GF-D8 (cell line): ENCODE measurements at places on chromosomes 6 and 20.

DNA sequence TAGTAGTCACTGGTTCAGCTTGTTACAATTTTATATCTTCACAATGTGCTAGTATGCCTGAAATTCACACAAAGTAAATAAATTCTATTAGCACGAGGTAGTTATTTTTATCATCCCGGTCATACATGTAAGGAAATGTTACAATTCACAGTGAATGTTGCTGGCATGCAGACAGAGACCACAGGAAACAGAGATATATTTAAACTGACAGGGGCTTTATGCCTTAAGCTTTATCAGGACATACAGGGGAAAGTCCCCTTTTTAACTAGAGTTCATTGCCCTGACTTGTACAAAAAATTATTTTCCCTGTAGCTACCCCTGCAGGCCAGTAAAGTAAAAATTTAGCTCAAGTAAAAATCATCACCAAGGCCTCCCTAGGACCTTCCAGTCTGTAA lies 712.0 kb upstream of the NRSN1 start:
- DNase-seq = no peak

GRCh38 chr6:163637524-163637923 lies 223.0 kb downstream of the QKI start:
- no peak for DNase-seq

- DNase-seq = no peak
These were observed 198.5 kb downstream of the SOD2 start for GRCh38 chr6:159494586-159494972.

GRCh38 chr20:56431471-56431870 lies 19.4 kb downstream of the CASS4 start:
- no peak for DNase-seq

DNA sequence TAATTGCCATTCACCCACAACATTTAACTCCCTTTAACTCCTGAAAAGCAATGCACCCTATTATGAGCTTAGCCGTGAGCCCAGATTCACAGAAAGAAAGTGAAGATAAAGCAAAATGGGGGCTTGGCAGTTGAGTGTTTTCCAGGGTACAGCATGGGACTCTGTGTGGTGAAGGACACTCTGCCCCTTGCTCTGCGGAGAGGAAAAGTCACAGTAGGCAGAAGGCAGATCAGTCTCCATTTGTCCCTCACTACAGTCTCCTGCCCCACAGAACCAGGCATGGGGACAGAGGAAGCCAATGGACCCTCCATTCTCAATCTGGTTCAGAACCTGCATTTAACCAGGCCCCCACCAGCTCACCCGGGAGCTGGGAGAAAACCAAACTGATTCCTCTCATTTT lies 30.8 kb upstream of the SH3BGRL2 start:
- no peak for DNase-seq

- no peak for DNase-seq
These were observed 810 bp downstream of the MRPL18 start for GRCh38 chr6:159790956-159791598.
